ENCODE measurements at places on chromosomes 12 and 14.

- no peak for DNase-seq
These were observed 20.1 kb downstream of the TSPAN9 start for GRCh38 chr12:3097186-3097804.

DNA sequence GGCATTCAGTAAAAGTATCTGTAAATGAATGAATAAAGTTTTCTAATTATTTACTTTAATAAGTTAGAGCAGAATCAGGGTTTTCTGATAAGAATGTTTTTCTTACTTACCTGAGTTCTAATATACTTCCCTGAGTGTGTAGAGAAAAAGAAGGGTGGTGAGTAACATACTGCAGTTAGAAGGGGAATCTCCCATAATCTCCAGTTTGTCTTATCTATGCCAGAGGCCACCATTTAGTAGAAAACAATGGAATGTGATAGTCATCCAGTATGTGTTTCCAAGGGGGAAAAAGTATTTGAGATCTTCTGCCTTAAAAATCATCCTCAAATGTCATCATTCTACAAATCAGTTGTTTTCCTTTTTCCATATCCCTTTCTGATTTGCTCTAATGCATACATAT lies 56.5 kb upstream of the PAWR start:
- no peak for DNase-seq

GRCh38 chr14:96914571-96915128 lies 117.5 kb downstream of the VRK1 start:
- no peak for DNase-seq

DNA sequence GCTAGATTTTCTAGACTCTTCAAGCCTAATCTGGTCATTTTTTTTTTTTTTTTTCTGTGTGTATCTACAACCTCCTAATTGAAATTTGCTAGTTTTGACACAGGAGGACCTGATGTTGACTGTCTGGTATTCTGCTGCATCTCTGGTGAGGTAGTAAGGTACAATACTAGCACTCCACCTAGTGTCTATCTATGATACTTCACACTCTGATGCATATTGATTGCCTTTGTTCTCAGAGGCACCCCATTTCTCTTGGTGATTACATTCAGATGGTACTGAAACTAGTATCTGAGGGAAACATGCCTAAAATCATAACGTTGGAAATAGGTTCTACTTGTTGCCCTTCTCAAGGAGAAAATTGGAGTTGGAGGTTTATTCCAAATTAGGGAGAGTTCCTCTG lies 930.5 kb upstream of the NOVA1 start:
- DNase-seq, result peak; percentile 77

GRCh38 chr14:92039719-92040430 lies at the start of gene TRIP11:
TSS of gene TRIP11 (minus strand) at chr14:92040059. CDS start at chr14:92039685, 374 bp downstream.
- DNase-seq, result peak; percentile 91

DNA sequence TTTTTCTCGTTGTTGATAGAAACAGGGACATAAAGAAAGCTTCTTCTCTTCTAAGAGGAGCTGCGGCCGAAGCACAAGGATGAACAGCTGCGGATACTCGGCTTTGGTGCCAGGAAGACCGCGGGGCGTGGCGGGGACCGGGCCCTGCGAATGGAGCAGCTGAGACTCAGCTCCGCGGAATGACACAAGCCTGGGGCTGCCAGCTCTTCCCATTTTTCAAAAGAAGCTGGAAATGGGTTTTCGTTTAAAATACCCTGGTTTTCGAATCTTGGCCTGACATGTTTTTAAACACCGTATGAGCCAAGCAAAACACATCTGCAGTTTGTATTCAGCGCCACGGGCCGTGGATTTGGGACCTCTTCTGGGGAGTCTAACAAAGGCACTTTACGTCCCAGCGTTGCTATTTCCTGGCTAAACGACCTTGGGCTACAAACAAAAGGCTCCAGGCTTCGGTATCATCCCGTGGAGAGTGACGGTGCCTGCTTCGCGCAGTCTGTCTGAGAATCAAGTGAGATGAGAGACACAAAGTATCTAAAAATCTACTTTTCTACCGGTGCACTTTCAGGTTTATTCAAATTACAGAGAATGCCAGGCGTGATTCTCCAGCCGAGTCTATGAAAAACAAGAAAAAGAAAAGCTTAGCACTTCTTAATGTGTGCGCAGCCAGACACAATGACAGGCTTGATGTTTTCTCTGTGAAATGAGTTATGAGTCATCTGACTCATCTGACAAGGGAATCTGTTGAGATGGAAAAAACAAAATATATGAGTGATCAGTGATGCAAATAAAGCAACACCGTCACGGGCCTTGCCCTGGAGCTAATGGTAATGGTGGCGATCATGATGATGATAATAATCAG lies 114.0 kb upstream of the TMEM132D start:
- peak; percentile 59 for DNase-seq

DNA sequence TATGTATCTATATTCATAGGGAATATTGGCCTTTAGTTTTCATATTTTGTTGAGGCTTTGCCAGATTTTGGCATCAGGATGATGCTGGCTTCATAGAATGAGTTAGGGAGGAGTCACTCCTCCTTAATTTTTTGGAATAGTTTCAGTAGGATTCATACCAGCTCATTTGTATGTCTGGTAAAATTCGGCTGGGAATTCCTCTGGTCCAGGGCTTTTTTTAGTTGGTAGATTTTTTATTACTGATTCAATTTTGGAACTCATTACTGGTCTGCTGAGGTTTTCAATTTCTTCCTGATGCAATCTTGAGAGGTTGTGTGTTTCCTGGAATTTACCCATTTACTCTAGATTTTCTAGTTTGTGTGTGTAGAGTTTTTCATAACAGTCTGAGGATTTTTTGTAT lies 175.2 kb downstream of the EPS8 start:
- DNase-seq, result no peak

- DNase-seq, result no peak
These were observed 5.2 kb downstream of the TRHDE start for GRCh38 chr12:72277415-72277814.

DNA sequence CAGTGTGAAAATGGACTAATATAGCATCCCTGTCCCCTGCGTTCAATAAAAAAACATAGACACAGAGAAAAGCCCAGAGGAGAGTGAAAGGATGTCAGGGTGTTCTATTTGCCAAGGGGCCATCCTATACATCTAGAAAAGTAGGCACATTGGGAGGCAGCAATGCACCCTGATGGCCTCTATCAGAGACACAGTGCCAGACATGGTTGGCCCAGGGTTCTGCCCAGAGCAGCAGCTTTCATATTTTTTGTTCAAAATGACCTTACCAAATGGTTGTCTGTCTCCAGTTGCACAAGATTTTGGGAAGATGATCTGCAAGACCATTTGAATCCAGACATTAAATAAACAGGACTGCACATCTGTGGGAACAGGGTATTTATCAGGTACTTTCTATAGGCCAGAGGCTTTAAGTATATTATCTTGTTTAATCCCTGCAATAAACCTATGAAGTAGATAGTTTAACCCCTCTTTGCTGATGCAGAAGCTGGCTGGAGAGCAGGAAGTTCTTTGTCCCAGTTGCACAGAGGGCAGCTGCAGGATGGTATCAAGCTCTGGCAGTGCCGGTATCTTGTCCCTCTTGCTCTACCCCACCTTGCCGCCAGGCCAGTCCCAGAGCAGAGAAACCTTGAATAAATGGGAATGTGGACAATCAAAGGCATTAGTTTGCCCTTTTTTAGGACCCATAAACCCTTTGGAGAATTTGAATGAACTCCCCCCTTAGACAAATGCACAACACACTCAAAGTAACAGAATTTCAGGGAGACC lies 171.8 kb upstream of the PWP1 start:
- DNase-seq, result peak; percentile 10

- no peak for DNase-seq
These were observed 11.1 kb downstream of the TNFAIP2 start for GRCh38 chr14:103134405-103134804.

Data from NCI-H510A treated with DMSO at 0.1 percent for 48 hours (cell line).